A549 (cell line): ENCODE measurements at places on chromosomes 6 and 20. TPM values are rescaled to one million over a fixed set of nuclear protein-coding genes. Genes with fewer than 3 reads are reported as not detected.

DNA sequence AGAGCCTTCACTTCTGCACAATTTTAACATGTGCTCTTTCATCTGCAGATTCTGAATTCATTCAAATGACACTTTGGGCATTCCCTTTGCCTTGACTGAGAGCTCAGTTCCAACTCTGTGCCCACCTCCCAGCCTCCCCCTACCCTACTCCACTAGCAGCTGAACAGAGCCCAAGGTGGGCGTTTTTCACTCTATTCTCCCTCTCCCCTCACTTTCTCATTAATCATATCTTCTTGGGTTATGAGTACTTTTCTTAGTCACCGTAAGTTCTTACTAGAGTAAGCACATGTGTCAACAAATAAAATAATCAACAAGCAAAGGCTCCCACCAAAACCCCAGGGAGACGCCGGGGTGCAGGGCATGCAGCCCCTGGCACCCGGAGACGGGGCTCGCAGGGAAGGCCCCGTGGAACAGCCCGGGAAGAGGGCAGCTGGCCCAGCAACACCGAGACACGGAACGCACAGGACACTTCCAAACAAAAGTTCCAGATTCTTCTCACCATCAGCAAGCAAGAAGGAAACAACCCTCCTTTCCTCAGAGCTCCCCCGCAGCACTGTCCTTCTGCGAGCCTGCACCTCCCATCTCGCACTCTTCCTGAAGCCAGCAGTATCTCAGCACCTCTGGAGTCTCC is 34.1 kb downstream of the TAF4 start:
- DNase-seq = no peak

- DNase-seq = no peak
Measured at GRCh38 chr6:16533210-16533609, 228.1 kb downstream of the ATXN1 start.

DNA sequence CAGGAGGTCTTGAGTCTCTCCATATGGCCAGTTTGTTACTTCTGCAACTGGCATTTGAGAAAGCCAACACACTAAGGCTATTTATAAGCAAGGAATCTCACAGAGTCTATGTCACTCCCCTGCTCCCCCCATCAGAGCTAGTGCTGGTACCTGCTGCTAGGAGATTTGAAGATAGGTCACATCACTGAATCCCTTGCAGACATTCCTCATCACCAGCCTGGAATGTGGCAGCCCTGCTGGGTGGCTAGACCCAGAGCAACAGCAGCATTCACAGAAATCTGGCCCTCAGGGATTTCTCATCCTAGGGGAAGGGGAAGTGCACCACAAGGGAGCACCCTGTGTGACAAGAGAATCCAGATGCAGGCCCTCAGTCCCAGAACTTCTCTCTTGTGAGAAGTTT is 672.1 kb downstream of the HACE1 start:
- no peak for DNase-seq

DNA sequence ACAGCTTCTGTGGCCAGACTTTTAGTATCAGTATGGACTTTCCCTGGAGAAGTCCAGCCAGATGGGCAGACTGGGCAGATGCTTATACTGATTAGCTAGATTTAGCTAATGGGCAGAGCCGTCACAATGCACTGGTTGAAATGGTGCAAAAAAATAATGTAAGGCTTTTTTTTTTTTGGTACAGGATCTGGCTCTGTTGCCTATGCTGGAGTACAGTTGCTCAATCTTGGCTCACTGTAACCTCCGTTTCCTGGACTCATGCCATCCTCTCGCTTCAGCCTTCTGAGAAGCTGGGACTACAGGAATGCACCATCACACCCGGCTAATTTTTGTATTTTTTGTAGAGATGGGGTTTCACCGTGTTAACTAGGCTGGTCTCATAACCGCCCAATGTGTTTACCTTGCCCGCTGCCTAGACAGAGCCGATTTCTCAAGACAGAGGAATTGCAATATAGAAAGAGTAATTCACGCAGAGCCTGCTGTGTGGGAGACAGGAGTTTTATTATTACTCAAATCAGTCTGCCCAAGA is 16.4 kb upstream of the KIFC1 start:
- DNase-seq = no peak

DNA sequence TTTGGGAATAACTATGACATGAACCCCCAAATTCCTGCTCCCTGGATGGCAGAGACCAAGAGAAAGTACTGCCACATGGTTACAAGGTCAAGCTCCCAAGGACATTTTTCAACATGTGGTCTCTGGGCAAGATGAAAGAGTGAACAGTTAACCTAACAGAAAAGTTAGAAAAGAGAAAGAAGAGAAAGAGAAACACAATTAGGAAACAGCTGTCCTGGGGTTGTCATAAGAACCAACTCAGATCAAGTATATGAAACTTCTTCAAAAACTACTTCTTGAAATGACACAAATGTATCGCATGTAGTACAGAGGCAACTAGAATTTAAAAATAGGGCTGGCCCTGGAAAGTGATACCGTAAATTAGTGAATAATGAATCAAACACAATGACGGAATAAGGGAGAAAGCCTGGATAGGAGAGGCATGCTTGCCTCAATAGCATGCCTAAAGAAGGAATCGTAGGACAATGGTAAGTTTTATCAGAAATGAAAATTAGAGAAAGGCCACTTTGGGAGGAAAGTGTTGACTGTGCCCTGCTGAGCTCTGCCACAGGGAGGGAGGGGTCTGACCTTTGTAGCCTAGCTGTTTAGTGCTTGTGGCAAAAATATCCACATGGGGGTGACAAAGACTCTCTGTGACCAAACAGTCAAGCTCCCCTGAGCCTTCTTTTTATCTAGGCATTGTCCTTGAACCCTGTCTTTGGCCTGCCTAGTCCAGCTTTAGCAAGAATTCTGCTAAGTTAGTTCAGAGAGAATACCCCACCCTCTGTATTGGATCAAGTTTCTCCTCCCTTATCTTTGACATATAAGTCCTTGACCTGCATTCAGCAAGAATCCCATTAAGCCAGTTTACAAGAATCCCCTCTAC is 4.3 kb upstream of the DCBLD1 start:
- no peak for DNase-seq

- DNase-seq = no peak
Measured at GRCh38 chr20:48912065-48912464, 9.4 kb upstream of the ARFGEF2 start.

DNA sequence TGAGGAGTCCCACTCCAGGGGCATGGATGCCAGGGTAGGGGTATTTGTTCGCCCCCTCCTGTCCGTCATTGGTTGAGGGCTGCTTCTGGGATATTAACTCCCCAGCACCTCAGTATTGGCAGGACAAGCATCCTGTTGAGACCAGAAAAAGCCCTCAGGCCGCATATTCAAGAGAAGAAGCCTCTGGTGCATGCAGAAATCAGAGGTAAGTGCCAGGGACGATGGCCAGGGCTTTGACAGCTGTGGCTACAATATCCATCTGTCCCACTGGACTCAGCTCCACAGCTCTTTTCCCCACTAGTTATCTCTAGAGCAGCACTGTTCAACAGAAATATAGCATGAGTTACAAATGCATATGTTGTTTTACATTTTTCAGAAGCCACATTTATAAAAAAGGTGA is 651.3 kb downstream of the KIF16B start:
- no peak for DNase-seq

GRCh38 chr20:63037669-63038268 is 31.0 kb upstream of the BHLHE23 start:
- DNase-seq = no peak

- DNase-seq = no peak
Measured at GRCh38 chr20:49697071-49697470, 16.6 kb downstream of the B4GALT5 start.

GRCh38 chr6:26331218-26332073 is 33.6 kb upstream of the BTN3A2 start:
- DNase-seq = no peak

DNA sequence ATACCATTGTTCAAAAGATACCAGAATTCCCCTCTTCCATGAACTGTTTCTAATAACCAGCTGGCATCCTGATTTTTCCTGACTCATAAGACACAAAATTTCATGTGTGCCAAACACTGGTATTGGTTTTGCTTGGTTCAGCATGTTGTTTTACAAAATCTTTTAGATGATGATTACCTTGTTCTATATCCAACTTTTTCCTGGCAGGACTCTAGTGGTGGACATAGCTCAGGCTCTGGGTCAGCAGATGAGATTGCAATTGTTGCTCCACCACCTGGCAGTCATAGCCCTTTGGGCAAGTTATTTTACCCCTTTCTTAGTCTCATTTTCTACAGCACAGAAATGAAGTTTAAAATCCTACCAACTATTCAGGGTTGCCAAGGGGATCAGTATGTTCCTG is 6.2 kb downstream of the TRIM38 start:
- no peak for DNase-seq

DNA sequence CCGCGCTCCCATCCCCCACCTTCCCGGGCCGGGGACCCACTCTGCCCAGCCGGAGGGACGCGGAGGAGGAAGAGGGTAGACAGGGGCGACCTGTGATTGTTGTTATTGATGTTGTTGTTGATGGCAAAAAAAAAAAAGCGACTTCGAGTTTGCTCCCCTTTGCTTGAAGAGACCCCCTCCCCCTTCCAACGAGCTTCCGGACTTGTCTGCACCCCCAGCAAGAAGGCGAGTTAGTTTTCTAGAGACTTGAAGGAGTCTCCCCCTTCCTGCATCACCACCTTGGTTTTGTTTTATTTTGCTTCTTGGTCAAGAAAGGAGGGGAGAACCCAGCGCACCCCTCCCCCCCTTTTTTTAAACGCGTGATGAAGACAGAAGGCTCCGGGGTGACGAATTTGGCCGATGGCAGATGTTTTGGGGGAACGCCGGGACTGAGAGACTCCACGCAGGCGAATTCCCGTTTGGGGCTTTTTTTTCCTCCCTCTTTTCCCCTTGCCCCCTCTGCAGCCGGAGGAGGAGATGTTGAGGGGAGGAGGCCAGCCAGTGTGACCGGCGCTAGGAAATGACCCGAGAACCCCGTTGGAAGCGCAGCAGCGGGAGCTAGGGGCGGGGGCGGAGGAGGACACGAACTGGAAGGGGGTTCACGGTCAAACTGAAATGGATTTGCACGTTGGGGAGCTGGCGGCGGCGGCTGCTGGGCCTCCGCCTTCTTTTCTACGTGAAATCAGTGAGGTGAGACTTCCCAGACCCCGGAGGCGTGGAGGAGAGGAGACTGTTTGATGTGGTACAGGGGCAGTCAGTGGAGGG is 2.8 kb downstream of the SOX4 start:
- peak; percentile 67 for DNase-seq

GRCh38 chr6:34189806-34190503 is 44.1 kb upstream of the GRM4 start:
- DNase-seq = no peak

DNA sequence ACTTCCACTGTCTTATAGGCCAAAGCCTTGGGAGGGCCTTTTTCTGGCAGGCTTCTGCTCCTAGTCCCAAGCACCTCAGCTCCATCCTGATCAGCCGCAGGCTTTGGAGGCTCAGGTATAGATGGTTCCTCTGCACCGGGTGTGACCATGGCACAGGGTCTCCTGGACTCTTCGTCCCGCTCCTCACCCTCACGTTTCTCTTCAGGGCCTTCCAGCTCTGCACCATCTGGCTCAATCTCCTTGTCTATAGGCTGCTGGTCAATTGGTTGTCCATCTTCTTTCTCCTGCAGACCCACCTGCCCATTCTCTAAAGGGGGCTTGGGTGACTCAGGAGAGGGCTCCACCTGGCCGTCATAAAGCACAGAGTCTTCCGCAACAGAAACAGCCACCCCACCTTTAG is 37.0 kb downstream of the BFSP1 start:
- no peak for DNase-seq

DNA sequence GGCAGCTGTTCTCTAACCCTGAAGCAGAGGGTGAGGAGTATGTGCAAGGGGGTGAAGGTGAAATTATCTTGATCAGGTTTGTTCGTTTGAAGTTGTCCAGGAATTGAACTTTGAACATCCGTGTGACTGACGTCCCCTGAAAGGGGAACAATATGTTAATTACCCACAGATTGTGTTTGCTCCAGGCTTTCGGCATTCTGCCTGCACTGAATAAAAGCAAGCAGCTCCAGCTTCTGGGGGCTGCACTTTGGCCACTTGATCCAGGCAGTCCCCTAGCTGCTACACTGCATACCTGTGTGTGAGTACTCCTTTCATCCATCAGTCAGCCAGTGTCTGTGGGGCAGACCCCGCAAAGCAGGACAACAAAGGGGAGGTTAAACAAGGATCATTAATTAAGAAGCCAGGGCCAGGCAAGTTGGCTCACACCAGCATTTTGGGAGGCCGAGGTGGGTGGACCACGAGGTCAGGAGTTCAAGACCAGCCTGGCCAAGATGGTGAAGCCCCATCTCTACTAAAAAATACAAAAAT is 104.8 kb upstream of the BTN3A2 start:
- no peak for DNase-seq

DNA sequence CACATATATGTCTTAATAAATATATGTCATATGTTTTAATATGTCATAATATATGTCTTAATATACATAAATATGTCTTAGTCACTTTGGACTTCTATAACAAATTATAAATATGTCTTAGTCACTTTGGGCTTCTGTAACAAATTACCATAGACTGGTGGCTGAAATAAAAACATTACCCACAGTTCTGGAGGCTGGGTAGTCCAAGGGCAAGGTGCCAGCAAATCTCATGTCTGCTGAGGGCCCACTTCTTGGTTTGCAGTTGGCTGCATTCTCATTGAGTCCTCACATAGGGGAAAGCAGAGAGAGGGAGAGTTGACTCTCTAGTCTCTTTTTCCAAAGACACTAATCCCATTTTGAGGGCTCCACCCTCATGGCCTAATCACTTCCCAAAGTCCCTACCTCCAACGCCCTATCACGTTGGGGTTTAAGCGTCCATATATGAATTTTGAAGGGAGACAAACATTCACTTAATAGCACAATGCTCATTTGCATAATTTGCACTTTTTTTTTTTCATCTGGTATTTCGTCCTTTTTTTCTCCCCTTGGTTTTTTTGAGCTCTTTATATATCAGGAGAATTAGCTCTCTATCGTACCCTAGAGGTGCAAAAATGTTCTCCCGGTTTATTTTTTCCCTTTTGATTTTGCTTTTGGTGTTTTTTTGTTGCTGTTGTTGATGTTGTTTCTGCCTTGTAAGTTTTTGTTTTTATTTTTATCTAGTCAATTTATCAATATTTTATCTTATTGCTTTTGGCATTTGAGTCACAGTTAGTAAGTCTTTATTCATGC is 266.4 kb downstream of the PLCB1 start:
- DNase-seq = no peak

GRCh38 chr20:60062431-60063047 is 104.3 kb downstream of the CDH26 start:
- DNase-seq = no peak

- DNase-seq = no peak
Measured at GRCh38 chr6:167426084-167426483, 101.2 kb downstream of the TTLL2 start.

Gene TRDN
- polyA plus RNA-seq = not detected in 3 replicates

Gene ID4
- polyA plus RNA-seq = 1.4 to 6.1 TPM (median 4.7 TPM) in 3 replicates

Gene OPN5
- not detected in 3 replicates for polyA plus RNA-seq

Gene MPIG6B
- not detected in 3 replicates for polyA plus RNA-seq

Gene RBPJL
- polyA plus RNA-seq = not detected in 3 replicates

Gene PARD6B
- 2.7 to 3.1 TPM (median 2.8 TPM) in 3 replicates for polyA plus RNA-seq

Gene BPIFA3
- not detected in 3 replicates for polyA plus RNA-seq

Gene B3GAT2
- polyA plus RNA-seq = 0.03 to 0.05 TPM (median 0.05 TPM) in 3 replicates

Gene SLC32A1
- not detected in 3 replicates for polyA plus RNA-seq

Gene C20orf202
- polyA plus RNA-seq = 0.09 TPM in 1 of 3 replicates, not detected in the others

Gene TBX18
- 18.4 to 20.8 TPM (median 19.3 TPM) in 3 replicates for polyA plus RNA-seq

Gene HEY2
- polyA plus RNA-seq = 0.04 TPM in 1 of 3 replicates, not detected in the others

Gene HTR1E
- not detected in 3 replicates for polyA plus RNA-seq

Gene ZNF334
- polyA plus RNA-seq = not detected in 3 replicates
